ENCODE measurements at places on chromosomes 1 and 21.

GRCh38 chr21:15841856-15842564 lies 112.2 kb downstream of the USP25 start:
- DNase-seq, result no peak

DNA sequence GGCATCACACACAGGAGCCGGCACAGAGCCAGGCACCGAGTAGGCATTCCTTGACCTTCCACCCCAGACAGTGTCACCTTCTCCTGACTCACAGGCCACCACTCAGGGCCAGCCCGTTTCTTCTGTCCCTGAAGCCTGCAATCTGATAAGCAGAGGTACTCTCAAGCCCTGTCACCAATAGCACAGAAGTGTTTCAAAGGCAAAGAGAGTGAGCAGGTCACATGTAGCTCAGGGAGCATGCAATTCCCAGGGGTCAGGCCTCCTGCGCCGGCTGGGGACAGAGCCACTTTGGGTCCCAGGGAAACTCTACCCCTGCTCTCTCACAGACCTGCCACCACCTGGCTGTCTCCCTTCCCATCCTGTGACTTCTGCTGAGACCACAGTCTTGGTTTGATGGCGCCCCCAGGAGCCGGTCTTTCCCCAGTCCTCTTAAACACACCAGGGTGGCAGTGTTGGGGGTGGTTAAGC lies 13.2 kb downstream of the CAPN9 start:
- DNase-seq, result no peak

GRCh38 chr1:180577361-180577760 lies 18.6 kb downstream of the OVAAL start:
- no peak for DNase-seq

- DNase-seq, result no peak
These were observed 6.6 kb downstream of the BATF3 start for GRCh38 chr1:212692774-212693644.

GRCh38 chr21:38114717-38115333 lies 142.0 kb upstream of the KCNJ15 start:
- no peak for DNase-seq
